GM23248 (cell line): ENCODE measurements at places on chromosomes 4 and X.

DNA sequence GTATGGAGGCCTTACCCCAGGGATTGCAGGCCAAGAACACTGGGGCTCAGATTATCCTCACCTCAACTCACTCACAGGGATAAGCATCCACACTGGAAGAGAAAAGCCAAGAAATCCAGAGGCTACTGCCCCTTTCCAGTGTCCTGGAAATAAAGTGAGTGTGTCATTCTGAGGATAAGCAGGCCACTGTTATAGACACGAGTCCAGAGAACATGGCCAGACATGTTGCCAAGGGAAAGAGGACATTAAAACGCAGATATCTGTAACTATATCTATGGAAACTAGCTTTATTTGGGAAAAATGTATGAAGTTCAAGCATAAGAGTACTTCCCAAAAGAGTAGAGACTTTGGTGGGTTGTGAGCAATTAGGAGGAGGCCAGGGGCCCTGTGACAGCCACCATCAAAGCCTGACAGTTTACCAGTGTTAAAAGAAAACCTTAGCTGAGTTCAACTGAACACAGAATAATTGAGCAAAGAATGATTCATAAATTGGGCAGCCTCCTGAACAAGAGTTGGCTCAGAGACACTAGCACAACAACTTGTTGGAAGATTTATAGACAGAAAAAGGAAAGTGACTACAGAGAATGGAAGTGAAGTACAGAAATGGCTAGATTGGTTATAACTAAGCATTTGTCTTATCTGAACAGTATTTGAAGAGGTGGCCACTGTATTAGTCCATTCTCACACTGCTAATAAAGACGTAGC, 1222.2 kb downstream of the STIM2 start:
- no peak for DNase-seq

GRCh38 chrX:154469114-154469513, 10.0 kb downstream of the LAGE3 start:
- DNase-seq = no peak

GRCh38 chrX:71665747-71666146, 1.6 kb upstream of the LOC101059915 start:
- no peak for DNase-seq

- peak; percentile 12 for DNase-seq
These were observed 125.0 kb downstream of the ARHGAP6 start for GRCh38 chrX:11540532-11541377.
